OCI-M1 (cell line): ENCODE measurements at places on chromosomes 7 and 10.

GRCh38 chr7:122518488-122518887 is 180.4 kb downstream of the RNF133 start:
- no peak for DNase-seq

GRCh38 chr7:68724965-68725364 is 873.3 kb upstream of the AUTS2 start:
- DNase-seq, result no peak

GRCh38 chr7:6551016-6551511 is at the start of gene GRID2IP:
TSS of gene GRID2IP (minus strand) at chr7:6551461. CDS start at chr7:6551436, 25 bp downstream.
- no peak for DNase-seq

- DNase-seq, result peak; percentile 42
Observed at GRCh38 chr7:47444376-47445098, 137.4 kb downstream of the TNS3 start.

- peak; percentile 72 for DNase-seq
Observed at GRCh38 chr10:103592186-103593021, 98.9 kb downstream of the NEURL1 start.

- DNase-seq, result no peak
Observed at GRCh38 chr7:16963044-16963443, 81.3 kb upstream of the AGR3 start.

GRCh38 chr7:143512488-143513340 is 35.0 kb downstream of the TAS2R41 start:
- DNase-seq, result no peak

DNA sequence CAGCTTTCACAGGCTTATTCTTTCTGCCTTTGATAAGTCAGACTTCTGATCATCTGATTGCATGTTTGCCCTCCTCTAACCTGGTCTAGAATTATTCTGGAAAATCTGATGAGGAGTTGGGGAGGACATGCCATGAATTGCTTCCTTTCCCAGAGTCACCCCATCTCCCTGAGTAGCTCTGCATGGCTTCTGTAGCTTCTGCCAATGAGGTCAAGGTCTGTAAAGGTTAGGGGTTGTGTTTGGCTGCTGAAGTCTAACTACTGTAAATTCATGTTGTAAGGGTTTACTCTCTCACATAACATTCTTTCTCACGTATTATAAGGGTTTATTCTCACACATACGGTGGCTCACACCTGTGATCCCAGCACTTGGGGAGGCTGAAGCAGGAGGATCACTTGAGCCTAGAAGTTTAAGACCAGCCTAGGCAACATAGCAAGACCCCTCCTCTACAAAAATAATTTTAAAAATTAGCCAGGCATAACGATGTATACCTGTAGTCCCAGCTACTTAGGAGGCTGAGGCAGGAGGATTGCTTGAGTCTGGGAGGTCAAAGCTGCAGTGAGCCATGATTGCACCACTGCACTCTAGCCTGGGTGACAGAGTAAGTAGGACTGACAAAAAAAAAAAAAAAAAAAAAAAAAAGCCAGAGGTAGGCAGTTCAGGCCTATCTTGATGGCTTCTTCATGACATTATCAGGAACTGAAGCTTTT is 10.7 kb downstream of the GSTO2 start:
- no peak for DNase-seq

DNA sequence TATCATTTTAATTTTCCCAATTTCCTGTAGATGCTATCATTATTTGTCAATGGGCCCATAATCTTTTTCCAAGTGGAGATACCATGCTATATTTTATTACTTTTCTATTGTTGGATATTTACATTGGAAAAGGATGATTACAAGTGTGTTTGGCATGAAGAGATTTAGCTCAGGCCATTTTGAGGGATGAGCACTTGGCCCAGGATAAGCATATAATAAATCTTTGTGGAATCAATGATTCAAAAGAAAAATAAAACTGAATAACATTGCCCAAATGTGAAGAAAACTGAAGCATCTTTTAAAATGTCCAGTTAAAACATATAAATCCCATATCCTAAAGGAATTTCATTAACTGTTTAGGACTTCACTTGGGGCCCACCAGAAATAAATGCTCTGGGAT is 260.9 kb upstream of the BMPER start:
- no peak for DNase-seq

DNA sequence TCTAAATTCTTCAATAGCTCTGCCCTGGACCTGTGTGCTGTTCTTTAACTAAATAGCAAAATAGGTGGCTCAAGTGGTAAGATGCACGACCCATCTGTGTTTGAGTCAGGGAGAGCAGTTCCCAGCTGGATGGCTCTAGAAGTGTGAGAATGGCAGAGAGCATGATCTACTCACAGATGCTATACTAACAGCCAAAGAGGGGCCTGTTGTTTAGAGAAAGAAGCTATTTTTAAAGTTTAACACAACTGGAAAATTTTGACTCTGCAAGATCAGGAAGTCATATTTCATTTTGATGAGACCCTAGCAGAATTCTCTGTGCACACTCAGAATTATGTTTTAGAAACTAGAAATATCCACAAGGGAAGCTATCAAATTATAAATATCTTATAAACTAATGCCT is 87.4 kb upstream of the PIP4K2A start:
- no peak for DNase-seq

GRCh38 chr10:59375990-59376389 is 13.6 kb upstream of the FAM13C start:
- no peak for DNase-seq

DNA sequence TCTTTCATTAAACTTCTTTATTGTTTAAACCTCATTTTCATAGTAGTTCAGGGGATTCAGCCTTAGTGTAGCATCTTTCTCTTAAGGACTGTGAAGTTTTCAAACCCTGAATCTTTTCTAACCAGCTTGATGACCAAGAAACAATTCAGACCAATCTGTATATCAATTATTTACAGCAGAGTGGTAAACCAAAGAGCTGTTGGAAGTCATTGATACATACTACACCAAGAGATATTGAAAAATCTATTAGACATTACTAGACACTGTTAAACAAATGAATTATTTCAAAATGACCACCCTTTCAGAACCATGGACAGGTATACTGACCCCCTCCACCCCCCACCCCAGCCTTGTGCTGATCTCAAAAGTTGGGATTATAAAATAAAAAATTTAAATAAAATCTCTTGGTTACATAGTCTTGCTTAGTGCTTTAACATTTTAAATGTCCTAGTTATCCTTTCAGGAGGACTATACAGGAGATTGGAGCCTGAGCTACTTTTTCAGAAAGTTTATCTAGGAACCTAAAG is 143.9 kb upstream of the LSM8 start:
- DNase-seq, result no peak

GRCh38 chr7:22305706-22306105 is 51.2 kb downstream of the RAPGEF5 start:
- no peak for DNase-seq

- peak; percentile 4 for DNase-seq
Observed at GRCh38 chr7:106914018-106914607, 49.0 kb downstream of the PIK3CG start.

- peak; percentile 42 for DNase-seq
Observed at GRCh38 chr10:47311193-47311931, 10.9 kb upstream of the GDF2 start.

DNA sequence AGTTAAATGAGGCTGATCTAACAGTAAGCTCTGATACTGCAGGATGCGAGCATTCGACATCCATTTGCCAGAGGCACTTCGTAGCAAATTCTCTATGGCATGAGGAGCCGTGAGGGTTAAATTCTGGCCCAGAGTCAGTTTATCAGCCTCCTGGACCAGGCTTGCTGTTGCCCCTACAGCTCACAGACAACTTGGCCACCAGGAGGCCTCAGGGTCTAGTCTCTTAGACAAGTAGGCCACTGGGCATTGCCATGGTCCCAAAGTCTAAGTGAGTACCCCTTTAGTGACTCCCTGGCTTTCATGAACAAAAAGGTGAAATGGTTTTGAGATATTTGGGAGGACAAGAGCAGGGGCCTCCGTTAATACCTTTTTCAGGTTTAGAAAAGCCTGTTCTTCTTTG is 178.0 kb upstream of the MBL2 start:
- no peak for DNase-seq

DNA sequence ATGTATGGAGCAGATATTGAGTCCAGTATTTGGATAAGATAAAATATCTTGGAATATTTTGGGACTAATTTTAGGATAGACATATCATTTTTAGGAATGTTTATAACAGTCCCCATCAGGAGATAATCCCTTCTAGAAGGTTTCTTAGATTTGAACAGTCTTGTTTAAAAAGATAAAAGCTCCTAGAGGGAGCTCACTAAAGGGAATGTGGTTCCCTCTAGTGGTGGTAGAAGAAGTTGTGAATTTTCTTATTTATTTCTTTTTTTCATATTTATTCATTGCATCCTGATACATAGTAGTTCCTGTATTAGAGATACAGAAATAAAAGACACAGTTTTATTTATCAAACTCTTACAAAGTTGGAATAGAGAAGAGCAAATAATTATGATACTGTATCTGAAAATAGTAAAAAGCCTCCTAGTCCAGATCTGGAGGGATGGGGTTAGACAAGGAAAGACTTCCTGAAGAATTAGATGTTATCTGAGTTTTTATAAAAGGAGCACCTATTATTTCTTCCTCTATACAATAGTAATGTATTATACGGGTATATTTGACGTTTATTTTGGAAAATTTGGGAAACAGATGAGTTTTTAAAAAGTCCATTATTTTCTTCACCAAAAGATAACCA is 24.5 kb upstream of the KLF14 start:
- peak; percentile 60 for DNase-seq

GRCh38 chr10:105598207-105598606 is 957.1 kb downstream of the SORCS3 start:
- peak; percentile 7 for DNase-seq

DNA sequence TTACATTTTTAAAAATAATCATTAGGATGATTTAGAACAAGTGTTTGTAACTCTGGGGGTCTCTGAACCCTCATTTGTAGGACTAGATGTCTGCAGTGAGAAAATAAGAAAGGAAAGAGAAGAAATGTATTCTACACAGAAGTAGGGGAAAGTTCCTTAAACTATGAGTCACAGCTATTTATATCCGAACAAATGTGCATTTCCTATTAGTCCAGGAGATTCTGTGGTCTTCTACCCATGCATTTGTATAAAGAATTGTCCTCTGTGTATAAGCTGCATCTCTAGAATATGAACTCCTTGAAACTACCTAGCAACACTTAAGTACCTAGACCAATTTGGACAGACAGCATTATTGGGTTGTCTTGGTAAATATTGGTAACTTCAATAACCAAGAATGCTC is 15.9 kb upstream of the CD36 start:
- peak; percentile 46 for DNase-seq

GRCh38 chr10:123998197-123999141 is 94.9 kb downstream of the CHST15 start:
- DNase-seq, result no peak

GRCh38 chr7:119711104-119711503 is 561.9 kb upstream of the KCND2 start:
- DNase-seq, result no peak

GRCh38 chr10:107415446-107415845 is 250.9 kb upstream of the SORCS1 start:
- peak; percentile 18 for DNase-seq

GRCh38 chr7:82816272-82816671 is 346.4 kb downstream of the PCLO start:
- DNase-seq, result no peak

GRCh38 chr7:82294382-82294784 is 149.2 kb downstream of the CACNA2D1 start:
- no peak for DNase-seq

DNA sequence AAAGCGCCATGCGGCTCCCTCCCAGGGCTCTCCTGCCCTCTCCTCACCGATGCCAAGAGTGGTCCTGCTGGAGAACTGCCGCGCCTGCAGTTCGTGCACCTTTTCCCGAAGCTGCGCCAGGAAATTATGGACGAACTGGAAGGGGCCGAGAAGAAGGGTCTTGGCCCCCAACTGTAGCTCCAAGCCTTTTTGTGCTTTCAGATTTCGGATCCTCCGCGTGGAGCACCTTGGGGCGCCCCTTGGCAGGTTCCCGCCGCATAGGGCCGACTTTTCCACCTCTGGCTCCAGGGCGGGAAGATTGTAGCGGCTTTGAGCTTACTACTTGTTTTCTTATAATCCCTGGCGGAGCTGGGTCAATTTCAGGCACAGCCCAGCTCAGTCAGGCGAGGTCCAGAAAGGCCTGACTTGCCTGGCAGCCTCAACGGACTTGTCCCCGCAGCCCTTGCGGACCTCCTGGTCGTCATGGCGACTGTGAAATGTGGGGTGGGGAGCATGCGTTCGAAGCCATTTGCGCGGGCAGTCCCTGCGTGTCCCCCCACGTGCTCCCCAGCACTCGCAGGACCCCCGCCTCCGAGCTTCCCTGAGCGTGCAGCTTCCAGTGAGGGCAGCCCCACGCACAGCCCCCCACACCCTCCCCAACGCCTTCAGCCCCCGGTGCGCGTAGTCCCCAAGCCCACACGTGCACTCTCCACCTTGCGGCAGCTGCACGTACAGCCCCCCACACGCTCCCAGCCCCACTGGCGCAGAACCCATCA is 129.9 kb downstream of the KBTBD2 start:
- no peak for DNase-seq

DNA sequence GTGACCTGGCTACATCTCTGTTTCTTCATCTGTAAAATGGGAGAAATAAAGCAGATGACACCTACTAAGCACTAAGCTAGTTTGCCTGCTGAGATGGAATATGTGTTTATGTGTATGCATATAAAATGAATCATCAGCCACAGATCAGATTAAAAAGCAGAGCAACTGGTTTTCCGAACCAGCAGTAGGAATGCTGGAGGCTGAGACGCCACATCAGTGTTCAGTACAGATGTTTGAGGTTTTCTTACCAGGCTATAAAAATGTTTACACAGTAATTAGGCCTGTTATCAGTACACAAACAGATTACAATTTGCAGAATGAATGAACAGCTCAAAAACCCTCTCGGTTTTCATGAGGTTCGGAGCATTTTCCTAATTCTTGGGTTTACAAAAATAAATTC is 85.8 kb downstream of the CALN1 start:
- peak; percentile 16 for DNase-seq

GRCh38 chr7:11858622-11859302 is 26.8 kb upstream of the THSD7A start:
- DNase-seq, result no peak

DNA sequence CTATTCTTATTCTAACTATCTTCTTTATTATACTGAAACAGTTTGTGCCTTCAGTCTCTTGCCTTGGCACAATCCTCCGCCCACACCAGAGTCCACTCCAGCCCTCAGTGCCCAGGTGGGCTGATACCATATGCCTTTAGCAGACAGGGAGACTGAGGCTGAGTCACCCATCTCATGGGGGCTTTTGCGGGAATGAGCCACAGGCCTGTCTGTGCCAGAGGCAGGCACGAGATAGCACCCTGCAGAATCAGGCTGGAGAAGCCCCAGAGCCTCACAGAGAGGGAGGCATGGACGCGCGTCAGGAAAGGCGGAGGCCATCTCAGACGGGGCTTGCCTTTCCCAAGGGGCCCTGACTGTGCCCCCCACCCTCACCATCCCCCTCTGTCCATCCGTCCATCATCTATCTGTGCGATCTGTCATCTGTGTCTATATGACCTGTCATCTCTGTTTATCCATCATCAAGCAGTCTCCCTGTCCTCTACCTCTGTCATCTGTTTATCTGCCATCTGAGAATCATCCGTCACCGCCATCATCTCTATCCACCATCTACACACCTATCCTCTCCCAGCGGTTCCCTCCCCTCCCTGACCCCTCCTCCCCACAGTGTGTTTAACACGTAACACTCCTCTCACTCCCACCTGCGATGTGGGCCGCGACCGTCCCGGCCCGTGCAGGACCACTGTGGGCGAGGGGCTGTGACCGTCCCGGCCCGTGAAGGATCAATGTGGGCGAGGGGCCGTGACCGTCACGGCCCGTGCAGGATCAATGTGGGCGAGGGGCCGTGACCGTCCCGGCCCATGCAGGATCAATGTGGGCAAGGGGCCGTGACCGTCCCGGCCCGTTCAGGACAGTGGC is 7.3 kb upstream of the ADAP1 start:
- DNase-seq, result no peak
